ENCODE measurements at places on chromosomes 3 and 15. TPM values are rescaled to one million over a fixed set of nuclear protein-coding genes. Genes with fewer than 3 reads are reported as not detected.

The CPN2 gene
- not detected for total RNA-seq

The LRRC31 gene
- total RNA-seq = 15.6 TPM

The LYSMD4 gene
- 13.5 TPM for total RNA-seq

The PSTPIP1 gene
- total RNA-seq = 40.4 TPM

The SLC28A2 gene
- total RNA-seq = 66.6 TPM

- H3K4me3 ChIP-seq = no peak overlapping the region
- H3K36me3 ChIP-seq = no peaks in the 10 kb centered on the region
- no peak for DNase-seq
- no peak overlapping the region for H3K27ac ChIP-seq
Measured at GRCh38 chr15:60219866-60220265, 177.9 kb downstream of the ANXA2 start.

DNA sequence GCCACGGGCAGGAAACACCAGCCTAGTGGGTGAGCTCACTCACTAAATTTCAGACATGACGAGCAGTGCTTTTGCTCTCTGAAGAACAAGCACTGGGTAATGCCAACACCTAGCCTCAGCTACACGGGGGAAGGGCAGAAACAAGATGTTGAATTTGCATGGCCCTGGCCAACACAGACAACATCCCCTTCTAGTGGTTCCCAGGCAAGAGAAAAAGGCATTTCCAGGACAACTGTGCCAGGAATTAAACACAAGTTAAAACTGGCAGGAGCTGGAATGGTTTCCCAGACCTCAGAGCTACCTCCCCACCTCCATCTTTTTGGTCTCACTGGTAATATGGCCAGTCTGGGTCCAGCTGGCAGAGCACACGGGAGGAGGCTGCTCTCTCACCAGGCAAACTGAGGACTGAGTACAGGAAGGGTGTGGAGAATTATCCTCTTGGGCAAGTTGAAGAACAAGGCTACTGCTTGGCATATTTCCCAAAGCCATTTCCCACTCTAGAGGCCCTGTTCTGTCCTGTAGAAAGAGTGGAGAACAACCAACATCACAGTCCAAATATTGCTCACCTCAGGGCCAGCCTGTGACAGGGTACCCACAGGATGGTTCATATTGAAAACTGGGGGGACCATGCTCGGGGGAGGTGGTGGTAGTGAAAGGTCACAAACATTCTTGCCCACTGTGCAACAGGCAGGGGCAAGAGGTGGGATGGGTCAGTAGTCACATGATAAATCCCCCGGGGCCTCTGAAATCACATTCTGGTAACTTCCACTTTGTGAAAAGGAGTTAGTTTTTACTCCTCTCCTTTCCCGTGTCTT, 26.5 kb downstream of the TSPAN3 start:
- H3K4me1 ChIP-seq = peaks cover 10% of the 10 kb centered on the region
- H3K36me3 ChIP-seq = peaks cover 67% of the 10 kb centered on the region
- H3K27me3 ChIP-seq = no peaks in the 10 kb centered on the region

DNA sequence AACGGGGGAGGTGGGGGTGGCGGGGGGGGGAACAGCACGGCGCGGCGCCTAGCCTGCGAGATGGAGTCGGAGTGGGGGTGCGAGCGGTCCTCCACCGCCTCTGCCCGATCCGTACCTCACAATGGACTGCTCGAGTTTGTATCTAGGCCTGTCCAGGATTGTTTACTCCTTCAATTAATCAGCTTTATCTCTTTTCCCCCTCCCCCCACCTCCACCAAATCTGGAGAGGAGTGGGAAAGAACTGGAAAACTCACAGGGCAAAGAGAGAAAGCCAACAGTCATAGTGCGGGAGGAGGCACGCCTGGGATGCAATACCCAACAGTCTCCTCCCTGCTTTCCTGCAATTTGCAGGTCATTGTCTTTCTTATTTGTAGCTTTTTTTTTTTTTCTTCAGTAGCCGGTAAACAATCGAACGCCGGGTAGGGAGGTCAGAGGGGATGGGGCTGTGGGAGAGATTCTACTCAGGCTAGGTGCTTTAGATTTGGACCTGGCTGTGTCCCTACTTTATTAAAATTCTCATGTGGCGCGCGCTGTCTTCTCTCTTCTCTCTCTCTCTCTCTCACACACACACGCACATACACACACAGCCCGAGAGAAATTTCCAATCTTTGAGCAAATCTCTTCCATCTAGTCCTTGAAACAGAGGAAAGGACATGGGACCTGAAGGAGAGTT, 6.9 kb upstream of the MEIS2 start:
- no peak overlapping the region for H3K4me3 ChIP-seq
- no peaks in the 10 kb centered on the region for H3K4me1 ChIP-seq
- no peak for DNase-seq
- H3K36me3 ChIP-seq = no peaks in the 10 kb centered on the region
- H3K27me3 ChIP-seq = no peaks in the 10 kb centered on the region

- peak; percentile 64 for DNase-seq
- no peaks in the 10 kb centered on the region for H3K27me3 ChIP-seq
- no peaks in the 10 kb centered on the region for H3K36me3 ChIP-seq
- H3K27ac ChIP-seq = peak overlapping the region; percentile 75
- H3K4me1 ChIP-seq = no peaks in the 10 kb centered on the region
Measured at GRCh38 chr15:92839696-92840095, 60.4 kb upstream of the CHD2 start.
